Epithelial cell of proximal tubule (primary cell): ENCODE measurements at places on chromosomes 4 and X.

DNA sequence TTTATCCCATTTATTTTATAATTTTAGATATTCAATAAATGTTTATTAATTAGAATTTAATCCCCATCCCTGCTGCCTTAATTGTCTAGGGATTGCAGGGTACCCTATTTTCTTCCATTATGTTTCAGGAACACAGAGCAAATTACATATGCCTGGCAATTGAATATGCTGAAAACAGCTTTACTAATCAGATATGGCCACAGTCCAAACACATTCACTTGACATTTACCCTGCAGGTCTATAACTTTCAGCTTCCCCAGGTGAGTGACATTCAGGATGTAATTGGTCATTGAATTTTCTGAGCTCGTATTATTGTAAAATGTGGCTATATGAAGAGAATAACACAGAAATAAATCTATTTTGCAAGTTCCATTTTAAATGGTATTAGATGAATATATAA is 218.7 kb upstream of the NDST4 start:
- DNase-seq = no peak

DNA sequence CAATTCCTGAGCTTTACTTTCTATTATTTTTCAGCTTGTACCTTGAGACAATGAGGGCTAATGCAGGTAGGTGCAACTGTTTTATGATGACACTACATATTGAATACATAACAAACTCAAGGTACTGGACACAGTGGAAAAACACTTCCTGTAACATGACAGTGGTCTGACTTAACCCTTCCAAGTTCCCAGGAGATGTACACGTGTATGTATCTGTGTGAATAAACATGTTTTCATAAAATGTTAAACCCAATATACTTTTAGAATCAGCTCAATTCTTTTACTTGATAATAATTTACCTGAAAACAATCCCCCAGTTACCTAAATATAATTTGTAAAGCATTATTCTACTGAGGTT is 1.2 kb upstream of the PPARGC1A start:
- no peak for DNase-seq

DNA sequence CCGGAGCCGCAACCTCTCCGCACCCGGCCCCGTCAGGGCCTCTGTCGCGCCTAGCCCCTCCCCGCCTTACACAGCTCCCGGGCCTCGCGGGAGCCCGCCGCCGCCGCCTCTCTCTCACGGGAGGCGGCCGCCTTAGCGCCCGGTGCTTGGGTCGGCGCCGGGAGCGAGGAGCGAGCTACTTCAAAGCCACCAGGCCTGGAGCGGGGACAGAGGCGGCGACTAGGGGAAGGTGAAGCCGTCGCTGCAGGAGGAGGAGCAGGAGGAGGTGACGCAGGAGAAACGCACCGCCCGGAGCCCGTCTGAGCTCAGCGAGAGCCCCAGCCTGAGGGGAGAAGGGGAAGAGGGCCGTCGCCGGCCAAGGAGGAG is 250 bp downstream of the USP9X start:
- no peak for DNase-seq

DNA sequence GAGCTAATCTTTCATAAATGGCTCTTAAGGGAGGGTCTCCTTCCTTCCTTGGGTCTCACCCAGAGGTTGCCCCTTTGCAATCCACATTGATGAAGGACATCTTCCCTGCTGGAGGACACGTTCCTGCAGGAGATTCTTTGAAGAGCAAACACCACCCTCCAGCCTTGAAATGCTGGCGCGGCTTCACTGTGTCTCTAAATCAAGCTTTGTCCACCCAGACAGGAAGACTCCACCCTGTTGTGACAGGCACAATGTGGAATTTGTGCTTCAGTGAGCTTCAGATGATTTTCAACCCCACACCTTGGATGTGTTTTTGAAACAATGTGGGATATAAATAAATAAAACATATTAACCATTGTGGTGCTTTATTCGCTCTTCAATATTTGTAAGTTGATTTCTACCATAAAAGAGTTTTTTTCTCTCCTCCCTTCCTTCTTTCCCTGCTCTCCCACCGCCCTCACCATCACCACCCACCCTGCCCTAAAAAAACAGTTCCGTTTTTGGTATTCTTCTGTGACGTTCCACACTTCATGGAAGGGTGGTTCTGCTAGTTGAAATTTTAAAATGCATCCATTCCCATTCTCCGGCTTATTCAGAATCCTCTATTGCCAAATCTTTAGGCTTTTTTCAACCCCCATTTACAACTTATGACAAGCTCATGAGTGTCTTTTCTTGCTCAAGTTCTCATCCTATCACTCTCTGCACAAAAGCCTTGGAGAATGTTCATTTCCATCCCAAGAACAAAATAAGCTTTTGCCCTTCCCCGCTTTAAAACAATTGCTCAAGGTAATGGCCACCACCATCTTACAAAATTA is 264.3 kb downstream of the RAPGEF2 start:
- DNase-seq = no peak

DNA sequence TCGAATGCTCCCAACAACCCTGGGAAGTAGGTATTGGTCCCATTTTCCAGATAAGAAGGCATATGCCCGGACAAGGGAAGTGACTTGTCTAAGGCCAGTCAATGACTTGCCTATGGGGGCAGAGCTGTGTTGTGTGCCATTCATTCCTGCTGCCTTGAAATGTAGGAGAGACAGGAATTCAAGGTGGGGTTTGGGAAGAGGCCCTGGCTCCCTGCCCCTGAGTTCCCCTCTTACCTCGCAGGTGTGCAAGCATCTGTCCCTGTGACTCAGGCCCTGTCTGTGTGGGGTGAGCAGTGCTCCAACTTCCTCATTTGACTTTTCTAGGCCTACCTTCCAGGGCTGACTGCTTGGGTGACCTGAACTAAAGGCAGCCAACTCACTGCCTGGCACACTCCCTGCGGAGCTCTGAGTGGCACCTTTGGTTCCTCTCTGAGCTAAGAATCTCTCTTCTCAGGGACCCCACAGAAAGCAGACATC is 5.1 kb downstream of the EFNB1 start:
- DNase-seq = no peak

- no peak for DNase-seq
Measured at GRCh38 chrX:133983974-133984845, 1.2 kb downstream of the GPC3 start.

- DNase-seq = no peak
Measured at GRCh38 chr4:65437102-65437501, 233.2 kb downstream of the EPHA5 start.

- DNase-seq = no peak
Measured at GRCh38 chr4:2881431-2881830, 37.8 kb downstream of the ADD1 start.

- DNase-seq = no peak
Measured at GRCh38 chrX:25667681-25668080, 470.5 kb upstream of the MAGEB18 start.

GRCh38 chr4:142293536-142293935 is 552.6 kb downstream of the INPP4B start:
- no peak for DNase-seq

GRCh38 chr4:134702374-134702773 is 500.8 kb upstream of the PABPC4L start:
- no peak for DNase-seq

GRCh38 chrX:11509786-11510185 is 155.9 kb downstream of the ARHGAP6 start:
- DNase-seq = no peak

GRCh38 chrX:30302956-30303355 is 6.2 kb downstream of the NR0B1 start:
- DNase-seq = no peak

DNA sequence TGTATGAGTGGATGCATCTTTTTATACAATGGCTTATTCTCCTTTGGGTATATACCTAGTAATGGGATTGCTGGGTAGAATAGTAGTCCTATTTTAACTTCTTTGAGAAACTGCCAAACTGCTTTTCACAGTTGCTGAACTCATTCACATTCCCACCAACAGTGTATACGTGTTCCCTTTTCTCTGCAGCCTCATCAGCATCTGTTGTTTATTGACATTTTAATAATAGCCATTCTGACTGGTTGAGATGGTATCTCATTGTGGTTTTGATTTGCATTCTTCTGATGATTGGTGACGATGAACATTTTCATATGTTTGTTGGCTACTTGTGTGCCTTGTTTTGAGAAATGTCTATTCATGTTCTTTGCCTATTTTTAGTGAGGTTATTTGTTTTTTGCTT is 687.0 kb upstream of the EPHA5 start:
- DNase-seq = no peak

DNA sequence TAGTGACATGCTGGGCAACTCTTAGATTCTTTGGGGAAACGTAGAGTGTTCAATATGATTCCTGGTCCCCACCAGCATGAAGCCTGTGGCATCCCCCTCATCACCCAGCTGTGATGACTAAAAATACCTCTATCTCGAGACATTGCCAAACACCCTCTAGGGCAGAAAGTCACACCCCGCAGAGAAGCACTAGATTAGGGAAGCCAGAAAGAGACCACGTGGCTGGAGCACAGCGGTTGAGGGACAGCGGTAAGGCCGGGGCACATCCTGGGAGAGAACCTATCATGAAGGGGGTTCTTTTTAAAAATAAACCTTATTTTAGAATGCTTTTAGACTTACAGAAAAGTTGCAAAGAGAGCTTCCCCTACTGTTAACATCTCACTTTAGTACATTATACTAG is 11.0 kb downstream of the FAT1 start:
- no peak for DNase-seq

DNA sequence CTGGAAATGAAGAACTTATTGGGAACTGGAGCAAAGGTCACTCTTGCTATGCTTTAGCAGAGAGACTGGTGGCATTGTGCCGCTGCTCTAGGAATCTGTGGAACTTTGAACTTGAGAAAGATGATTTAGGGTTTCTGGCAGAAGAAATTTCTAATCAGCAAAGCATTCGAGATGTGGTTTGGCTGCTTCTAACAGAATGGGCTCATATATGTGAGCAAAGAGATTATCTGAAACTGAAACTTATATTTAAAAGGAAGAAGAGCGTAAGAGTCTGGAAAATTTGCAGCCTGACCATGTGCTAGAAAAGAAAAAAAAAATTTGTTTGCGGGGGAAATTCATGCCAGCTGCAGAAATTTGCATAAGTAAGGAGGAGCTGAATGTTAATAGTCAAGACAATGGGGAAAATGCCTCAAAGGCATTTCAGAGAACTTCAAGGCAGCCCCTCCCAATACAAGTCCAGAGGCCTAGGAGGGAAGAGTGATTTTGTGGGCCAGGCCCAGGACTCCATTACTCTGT is 35.9 kb upstream of the PAPSS1 start:
- no peak for DNase-seq

- no peak for DNase-seq
Measured at GRCh38 chr4:74087481-74087880, 11.5 kb downstream of the CXCL2 start.

GRCh38 chrX:38861489-38861888 is 60.2 kb downstream of the MID1IP1 start:
- DNase-seq = no peak

GRCh38 chrX:72030431-72030830 is 101.3 kb downstream of the RTL5 start:
- no peak for DNase-seq

- no peak for DNase-seq
Measured at GRCh38 chrX:148070504-148070877, 89.4 kb downstream of the FMR1NB start.

- no peak for DNase-seq
Measured at GRCh38 chr4:186820391-186820891, 96.8 kb upstream of the FAT1 start.

DNA sequence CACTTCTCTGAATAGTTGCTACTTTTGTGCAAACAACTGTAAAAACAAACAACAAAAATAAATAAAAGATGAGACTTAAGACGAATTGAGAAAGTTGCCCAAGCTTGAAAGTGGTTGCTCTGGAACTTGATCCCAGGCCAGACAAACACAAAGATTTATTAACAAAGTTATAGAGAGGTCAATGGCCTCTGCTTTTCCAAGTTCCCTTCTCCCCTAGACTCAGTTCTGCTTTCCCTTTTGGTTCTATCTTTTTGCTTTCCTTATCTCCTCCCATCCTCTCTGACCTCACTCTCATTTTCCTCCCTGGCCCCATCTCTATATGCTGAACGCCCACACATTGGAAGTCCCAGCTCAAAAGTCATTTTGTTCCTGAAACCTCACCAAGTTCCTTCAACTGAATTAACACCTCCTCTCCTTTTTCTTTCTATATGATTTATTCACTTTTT is 82.7 kb downstream of the MXRA5 start:
- DNase-seq = no peak

DNA sequence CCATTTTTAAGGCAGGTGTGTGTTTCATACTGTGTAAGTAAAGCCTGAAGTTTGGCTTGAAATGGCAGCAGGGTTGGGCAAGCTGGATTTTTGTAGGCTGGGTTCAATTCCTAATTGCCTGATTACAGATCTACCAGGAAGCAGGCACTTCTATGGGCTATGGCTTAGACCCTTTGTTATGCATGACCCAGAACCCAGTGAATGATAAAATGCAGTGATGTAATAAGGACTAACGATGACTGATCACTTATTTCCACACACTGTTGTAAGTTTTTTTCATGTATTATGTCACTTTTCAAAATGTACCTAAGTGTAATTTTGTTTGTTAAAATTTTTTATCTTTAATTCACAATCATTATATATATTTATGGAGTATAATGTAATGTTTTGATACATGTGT is 8.6 kb downstream of the LANCL3 start:
- DNase-seq = no peak

GRCh38 chr4:113060853-113061252 is 11.4 kb downstream of the ANK2 start:
- DNase-seq = no peak

DNA sequence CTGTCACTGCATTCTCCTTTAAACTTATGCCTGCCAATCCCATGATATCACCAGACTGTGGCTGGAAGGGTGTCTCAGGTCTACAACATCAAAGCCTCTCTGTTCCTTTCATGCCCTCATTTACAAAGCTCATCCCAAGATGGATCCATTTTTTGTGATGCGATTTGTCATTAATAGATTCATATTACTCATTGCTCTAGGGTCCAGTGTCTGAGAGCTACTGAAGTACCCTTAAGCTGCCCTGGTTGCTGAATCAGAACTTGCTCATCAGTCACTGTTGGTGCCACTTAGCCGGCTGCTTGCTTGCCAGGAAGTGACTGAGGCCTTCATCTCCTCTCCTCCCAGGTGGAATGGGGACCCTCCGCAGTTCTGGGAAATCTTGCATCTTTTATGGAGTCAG is 395.5 kb upstream of the BOD1L1 start:
- DNase-seq = no peak

DNA sequence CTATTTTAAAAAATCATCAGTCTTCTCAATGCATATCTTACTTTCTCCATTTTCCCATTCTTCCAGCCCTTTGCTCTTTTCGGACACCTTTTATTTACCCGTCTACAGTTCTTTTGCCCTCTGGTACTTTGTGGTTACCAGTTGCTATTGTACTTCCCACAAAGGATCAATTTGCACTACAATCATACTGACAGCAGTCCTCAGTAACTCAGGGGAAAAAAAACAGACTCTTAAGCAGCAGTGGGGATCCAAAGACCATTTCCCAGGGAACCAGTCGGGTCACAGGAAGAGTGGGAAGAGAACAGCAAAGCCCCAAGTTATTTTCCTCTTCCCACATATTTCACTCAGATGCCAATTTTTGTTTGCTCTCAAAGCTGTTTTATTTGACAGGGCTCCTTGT is 23.1 kb downstream of the DMD start:
- no peak for DNase-seq

DNA sequence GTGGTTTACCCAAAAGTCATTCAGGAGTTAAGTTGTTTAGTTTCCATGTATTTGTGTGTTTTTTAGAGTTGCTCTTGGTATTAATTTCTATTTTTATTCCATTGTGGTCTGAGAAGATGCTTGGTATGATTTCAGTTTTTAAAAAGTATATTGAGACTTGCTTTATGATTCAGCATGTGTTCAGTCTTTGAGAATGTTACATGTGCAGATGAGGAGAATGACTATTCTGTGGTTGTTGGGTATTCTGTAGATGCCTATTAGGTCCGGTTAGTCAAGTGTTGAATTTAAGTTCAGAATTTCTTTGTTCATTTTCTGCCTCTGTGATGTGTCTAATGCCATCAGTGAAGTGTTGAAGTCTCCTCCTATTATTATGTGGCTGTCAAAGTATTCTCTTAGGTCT is 249.4 kb downstream of the ARHGAP10 start:
- DNase-seq = peak; percentile 6
